ENCODE measurements at places on chromosomes 3 and 15. TPM values are rescaled to one million over a fixed set of nuclear protein-coding genes. Genes with fewer than 3 reads are reported as not detected.

HRH1 gene
- 6.2 TPM for total RNA-seq

- DNase-seq = no peak
- H3K27me3 ChIP-seq = no peaks in the 10 kb centered on the region
- no peak overlapping the region for H3K4me3 ChIP-seq
- H3K36me3 ChIP-seq = no peaks in the 10 kb centered on the region
- H3K4me1 ChIP-seq = peaks cover 3% of the 10 kb centered on the region
Measured at GRCh38 chr15:100220058-100220768, 121.6 kb downstream of the ADAMTS17 start.

- H3K4me3 ChIP-seq = no peak overlapping the region
- peaks cover 5% of the 10 kb centered on the region for H3K36me3 ChIP-seq
- no peak overlapping the region for H3K27ac ChIP-seq
- H3K4me1 ChIP-seq = no peaks in the 10 kb centered on the region
Measured at GRCh38 chr3:125322166-125322565, 53.0 kb downstream of the ZNF148 start.

ASB14 gene
- not detected for total RNA-seq

MCF2L2 gene
- total RNA-seq = not detected

ZNF80 gene
- total RNA-seq = 23.7 TPM

GRCh38 chr3:189490337-189490736 lies 140.9 kb upstream of the TP63 start:
- no peak overlapping the region for H3K4me3 ChIP-seq
- no peaks in the 10 kb centered on the region for H3K4me1 ChIP-seq
- H3K27ac ChIP-seq = no peak overlapping the region
- H3K27me3 ChIP-seq = no peaks in the 10 kb centered on the region
- H3K36me3 ChIP-seq = no peaks in the 10 kb centered on the region

GRCh38 chr3:175046601-175047000 lies 187.5 kb downstream of the NAALADL2 start:
- no peaks in the 10 kb centered on the region for H3K36me3 ChIP-seq
- no peak overlapping the region for H3K4me3 ChIP-seq
- no peak overlapping the region for H3K27ac ChIP-seq
- no peaks in the 10 kb centered on the region for H3K4me1 ChIP-seq
- DNase-seq = no peak
- no peaks in the 10 kb centered on the region for H3K27me3 ChIP-seq

- no peaks in the 10 kb centered on the region for H3K36me3 ChIP-seq
- no peaks in the 10 kb centered on the region for H3K27me3 ChIP-seq
- no peak overlapping the region for H3K27ac ChIP-seq
- DNase-seq = no peak
- H3K4me1 ChIP-seq = peaks cover 6% of the 10 kb centered on the region
- no peak overlapping the region for H3K4me3 ChIP-seq
Measured at GRCh38 chr15:44545913-44546802, 9.2 kb downstream of the EIF3J start.
